DMS153 (cell line): ENCODE measurements at places on chromosomes 11 and 22.

- no peak for DNase-seq
Observed at GRCh38 chr11:117565709-117566108, 231.3 kb downstream of the DSCAML1 start.

DNA sequence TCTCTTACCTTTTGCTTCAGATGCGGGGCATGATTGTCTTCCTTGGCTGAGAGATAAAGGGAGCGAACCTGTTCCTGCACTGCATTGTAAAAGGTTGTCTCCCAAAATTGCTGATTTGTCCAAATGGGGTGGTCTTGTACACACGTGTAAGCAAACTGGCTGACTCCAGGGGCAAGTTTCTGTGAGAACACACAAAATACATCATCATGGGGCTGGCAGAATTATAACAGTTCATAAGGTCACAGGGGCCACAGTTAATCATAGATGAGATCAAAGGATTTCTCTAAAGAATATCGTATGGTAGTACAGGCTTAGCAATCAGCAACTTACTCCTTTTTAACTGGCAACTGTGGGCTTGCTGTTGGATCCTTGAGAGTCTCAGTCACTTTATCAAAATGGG lies 194.3 kb downstream of the SWAP70 start:
- no peak for DNase-seq

DNA sequence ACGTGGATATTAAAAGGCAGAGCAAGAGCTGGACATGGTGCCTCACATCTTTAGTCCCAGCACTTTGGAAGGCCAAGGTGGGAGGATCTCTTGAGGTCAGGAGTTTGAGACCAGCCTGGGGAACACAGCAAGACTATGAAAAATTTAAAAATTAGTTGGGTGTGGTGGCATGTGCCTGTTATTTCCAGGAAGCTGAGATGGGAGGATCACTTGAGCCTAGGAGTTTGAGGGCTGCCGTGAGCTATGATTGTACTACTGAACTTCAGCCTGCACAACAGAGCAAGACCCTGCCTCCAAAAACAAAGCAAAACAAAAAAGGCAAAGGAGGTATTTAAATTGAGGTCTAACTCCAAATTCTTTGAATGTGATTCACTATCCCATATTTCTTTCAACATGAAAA lies 23.5 kb downstream of the RDX start:
- DNase-seq, result no peak

- no peak for DNase-seq
Observed at GRCh38 chr11:14980854-14981253, 8.7 kb upstream of the CALCA start.

GRCh38 chr11:123211149-123211852 lies 16.3 kb upstream of the CLMP start:
- no peak for DNase-seq

DNA sequence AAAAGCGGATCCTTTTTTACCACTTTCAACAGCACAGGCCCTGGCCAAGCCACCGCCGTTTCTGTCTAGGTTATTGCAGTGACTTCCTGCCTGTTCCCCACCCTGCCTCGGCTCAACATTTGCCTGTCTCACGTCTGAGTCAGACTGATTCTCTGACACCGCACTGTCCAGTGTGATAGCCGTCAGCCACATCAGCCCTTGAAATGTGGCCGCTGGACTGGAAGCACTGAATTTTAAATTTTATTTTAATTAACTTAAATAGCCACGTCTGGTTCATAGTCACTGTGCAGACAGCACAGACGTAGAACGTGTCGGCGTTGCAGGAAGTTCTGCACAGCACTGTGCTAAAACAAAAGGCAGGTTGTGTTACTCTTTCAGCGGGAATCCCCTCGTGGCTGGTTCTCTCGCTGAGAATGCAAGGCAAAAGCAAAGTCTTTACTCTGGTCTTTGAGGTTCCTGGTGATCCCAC lies 56.3 kb upstream of the ADSL start:
- no peak for DNase-seq

- no peak for DNase-seq
Observed at GRCh38 chr11:57487920-57488659, 27.4 kb downstream of the SLC43A1 start.

DNA sequence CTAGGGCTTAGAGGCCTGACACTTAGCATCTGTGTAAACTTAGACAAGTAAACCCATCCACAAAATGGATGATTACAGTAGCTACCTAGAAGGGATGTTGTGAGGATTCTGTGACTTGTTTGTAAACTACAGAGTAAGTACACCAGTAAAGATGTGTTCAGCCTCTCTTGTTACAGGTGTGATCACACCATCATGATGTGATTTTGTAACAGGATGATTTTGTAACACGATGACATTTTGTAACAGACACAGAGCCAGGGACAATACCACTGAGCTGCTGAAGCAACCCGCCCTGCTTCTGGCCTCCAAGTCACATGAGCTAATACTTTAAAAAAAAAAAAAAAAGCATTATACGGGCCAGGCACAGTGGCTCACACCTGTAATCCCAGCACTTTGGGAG lies 17.0 kb downstream of the FADD start:
- DNase-seq, result no peak

GRCh38 chr11:46353698-46354097 lies 6.4 kb downstream of the DGKZ start:
- no peak for DNase-seq

GRCh38 chr11:36394926-36395325 lies 98.8 kb downstream of the PRR5L start:
- DNase-seq, result no peak

- DNase-seq, result no peak
Observed at GRCh38 chr22:27978317-27978716, 59.3 kb upstream of the PITPNB start.

DNA sequence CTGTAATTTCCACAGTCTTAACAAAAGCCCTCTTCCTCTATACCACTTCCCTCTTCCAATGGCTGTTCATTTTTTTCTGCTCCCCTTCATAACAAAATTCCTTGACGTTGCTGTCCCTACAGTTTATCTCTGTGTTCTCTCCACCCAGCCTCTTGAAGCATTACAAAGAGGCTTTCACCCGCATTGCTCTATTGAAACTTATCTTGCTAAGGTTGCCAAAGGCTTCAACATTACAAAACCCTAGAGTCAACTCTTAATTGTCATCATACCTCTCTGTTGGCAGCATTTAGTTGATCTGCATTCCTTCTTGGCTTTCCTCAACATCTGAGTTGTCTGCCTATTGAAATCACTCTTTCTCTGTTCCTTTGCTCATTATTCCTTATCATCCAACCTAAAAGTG lies 1055.7 kb downstream of the JRKL start:
- DNase-seq, result no peak

DNA sequence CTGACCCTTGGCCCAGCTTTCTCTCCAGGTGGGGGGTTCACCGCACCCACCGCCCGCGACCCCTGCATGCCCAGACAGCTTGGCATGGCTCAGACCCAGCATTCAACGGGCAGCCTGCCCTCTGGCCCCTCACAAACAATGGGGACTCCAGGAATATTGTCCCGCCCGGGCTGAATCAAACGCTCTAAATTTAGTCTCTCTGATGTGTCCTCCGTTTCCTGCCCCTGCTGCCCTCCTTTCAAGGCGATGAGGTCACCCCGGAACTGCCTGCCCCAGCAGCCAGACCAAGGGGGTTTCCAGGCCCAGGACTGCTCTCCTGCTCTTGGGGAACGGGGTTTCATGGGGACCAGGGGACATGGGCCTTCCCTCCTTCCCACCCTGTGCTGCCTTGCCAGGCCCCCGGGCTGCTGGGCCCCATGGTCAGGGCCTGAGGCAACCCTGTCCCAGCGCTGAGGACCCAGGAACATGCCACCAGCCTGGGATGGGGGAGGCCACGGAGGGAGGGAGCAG lies 10.1 kb upstream of the PDGFB start:
- no peak for DNase-seq
